ENCODE measurements at places on chromosomes 16 and 17. TPM values are rescaled to one million over a fixed set of nuclear protein-coding genes. Genes with fewer than 3 reads are reported as not detected.

DNA sequence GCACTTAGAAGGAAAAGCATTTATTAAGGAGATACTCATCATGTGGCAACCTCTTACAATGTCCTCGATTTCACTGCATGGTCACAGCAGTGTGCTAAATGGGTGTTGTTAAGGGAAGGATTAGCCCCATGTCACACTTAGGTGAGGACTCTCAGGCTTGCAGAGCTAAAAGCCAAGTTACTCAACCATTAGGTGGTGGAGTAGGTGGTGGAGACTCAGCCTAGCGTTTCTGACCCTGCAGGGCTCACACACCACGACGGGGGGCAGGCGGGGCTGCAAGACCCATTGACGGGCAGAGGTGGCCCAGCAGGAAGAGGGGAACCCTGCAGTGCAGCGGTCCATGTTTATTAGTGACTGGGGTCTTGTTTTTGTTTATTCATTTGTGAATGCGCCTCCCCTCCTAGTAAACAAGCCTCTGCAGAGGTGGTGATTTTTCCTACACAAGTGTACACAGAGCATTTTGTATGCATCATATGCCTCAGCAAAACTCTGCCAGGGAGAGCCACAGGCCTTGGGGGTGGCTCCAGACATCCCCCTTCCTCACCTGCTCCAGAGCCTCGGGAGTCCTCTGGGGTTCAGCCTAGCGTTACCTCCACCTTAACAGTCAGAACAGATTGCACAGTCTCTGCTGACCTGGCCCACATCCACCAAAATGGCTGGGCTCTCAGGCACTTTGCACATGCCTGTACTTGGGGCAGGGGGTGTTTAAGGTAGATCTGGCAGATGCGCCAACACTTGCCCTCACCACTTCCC lies 216.7 kb downstream of the C16orf95 start:
- no peak for DNase-seq

DNA sequence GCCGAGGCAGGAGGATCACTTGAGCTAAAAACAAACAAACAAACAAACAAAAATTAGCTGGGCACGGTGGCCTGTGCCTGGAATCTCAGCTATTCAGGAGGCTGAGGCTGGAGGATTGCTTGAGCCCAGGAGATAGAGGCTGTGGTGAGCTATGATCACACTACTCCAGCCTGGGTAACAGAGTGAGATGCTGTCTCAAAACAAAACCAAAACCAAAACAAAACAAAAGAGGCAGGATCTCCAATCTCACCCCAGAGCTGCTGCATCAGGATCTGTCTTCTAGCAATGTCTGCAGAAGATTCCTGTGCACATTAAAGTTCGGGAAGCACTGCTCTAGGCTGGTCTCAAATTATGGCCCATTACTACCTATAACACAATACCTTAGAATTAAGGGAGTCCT lies 43.1 kb downstream of the MAP2K6 start:
- DNase-seq: no peak

GRCh38 chr17:79513820-79514535 lies 96.9 kb downstream of the RBFOX3 start:
- DNase-seq: no peak

- DNase-seq: no peak
Observed at GRCh38 chr16:3282103-3282729, 1.1 kb upstream of the ZNF263 start.

DNA sequence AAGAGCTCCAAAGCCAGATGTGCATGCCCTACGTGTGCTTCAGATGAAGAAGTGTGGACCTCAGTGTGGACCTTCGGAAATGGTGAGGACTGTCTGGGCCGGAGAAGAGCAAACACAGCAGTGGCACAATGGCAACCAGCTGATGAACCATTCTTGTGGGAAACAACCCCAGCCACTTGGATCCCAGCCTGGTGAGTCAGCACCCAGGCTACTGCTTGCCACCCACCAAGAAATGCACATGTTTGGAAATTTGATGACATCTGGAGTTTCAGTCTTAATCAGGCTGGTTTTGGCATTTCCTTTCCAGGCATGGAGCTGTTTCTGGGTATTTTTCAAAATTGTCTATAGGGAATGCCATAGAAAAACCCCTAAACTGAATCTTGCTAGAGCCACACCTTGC lies 42.7 kb downstream of the DYNLRB2 start:
- DNase-seq: peak; percentile 50

DNA sequence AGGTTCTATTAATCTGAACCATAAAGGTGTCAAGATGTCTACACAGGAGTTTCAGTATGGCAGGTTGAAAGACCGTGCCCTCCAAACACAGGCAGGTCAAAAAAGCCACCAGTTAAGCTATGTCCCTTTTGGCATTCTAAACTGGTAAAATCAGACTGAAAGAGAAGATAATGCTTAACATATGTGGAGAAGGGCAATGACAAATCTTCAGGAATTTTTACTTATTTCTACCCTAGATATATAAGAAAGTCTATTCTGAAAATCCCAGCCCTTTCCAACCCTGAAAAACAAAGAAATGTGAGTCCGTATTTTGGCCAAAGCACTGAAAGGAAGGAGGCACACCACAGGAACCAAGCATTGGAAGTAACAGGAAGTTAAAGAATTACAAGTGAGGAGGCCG lies 16.5 kb downstream of the AP1G1 start:
- no peak for DNase-seq

The TOP2A gene
- 148 TPM for total RNA-seq

The CCL18 gene
- total RNA-seq: not detected

The SDR42E1 gene
- 16.0 TPM for total RNA-seq
